Activated CD4-positive, alpha-beta memory T cell treated with anti-CD3 and anti-CD28 coated beads, Interleukin-2, amount 10 ng/mL, durations not matched to agents 7 days and 5 days (primary cell): ENCODE measurements at places on chromosomes 11 and 22.

GRCh38 chr11:129374081-129374992, 1.3 kb upstream of the BARX2 start:
- H3K4me1 ChIP-seq, result peaks cover 28% of the 10 kb centered on the region
- H3K27me3 ChIP-seq, result peaks cover 79% of the 10 kb centered on the region
- H3K36me3 ChIP-seq, result peaks cover 3% of the 10 kb centered on the region

GRCh38 chr22:48742556-48743343, 1084.9 kb downstream of the BRD1 start:
- no peaks in the 10 kb centered on the region for H3K27me3 ChIP-seq
- no peaks in the 10 kb centered on the region for H3K36me3 ChIP-seq
- H3K4me1 ChIP-seq, result no peaks in the 10 kb centered on the region
- DNase-seq, result no peak
- H3K4me3 ChIP-seq, result no peak overlapping the region

DNA sequence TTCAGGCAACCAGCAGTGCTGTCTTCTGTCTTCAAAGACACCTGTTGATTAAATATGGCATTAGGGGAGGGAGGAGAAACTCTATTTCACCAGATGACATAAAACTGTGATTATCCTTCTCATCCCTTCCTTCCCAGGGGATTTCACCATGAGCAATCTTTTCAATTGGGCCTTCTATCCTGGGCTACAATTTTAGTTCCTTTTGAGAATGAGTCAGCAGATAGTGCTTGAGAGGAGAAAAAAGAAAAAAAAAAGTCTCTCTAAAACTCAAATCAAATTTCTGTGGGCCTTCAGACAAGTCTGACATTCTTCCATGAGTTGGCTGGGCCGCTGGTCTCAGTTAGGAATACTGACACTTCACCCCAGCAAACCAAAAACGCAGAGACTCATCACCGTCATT, 7.2 kb downstream of the FLI1 start:
- peaks cover 92% of the 10 kb centered on the region for H3K4me1 ChIP-seq
- H3K4me3 ChIP-seq, result no peak overlapping the region
- DNase-seq, result no peak
- H3K27ac ChIP-seq, result no peak overlapping the region

GRCh38 chr22:49425356-49425755, 402.3 kb downstream of the BRD1 start:
- H3K36me3 ChIP-seq, result no peaks in the 10 kb centered on the region
- no peak overlapping the region for H3K4me3 ChIP-seq
- no peak overlapping the region for H3K27ac ChIP-seq
- DNase-seq, result no peak
- no peaks in the 10 kb centered on the region for H3K4me1 ChIP-seq

DNA sequence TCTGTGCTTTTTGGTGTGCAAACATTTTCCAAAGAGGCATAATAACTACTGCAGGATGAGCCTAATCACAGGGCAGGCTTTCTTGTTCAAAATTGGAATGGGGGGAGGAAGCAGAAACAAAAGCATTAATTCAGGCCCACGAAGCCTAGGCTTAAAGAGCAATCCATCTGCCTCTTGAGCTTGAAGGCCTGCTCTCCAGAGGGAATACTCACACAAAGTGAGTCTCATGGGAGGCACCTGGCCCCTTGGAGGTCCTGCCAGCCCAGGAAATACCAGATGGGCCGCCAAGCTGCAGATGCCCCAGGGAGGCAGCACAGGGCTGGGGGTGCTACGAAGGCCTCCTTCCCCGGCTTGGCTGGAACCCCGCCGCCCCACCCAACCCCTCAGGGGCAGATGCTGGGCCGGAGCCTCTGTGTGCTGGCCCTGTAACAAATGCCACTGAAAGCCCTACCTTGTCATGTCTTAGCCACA, 39.3 kb upstream of the COMT start:
- no peaks in the 10 kb centered on the region for H3K36me3 ChIP-seq
- no peaks in the 10 kb centered on the region for H3K27me3 ChIP-seq
- no peak overlapping the region for H3K4me3 ChIP-seq
- DNase-seq, result no peak
- H3K4me1 ChIP-seq, result no peaks in the 10 kb centered on the region

DNA sequence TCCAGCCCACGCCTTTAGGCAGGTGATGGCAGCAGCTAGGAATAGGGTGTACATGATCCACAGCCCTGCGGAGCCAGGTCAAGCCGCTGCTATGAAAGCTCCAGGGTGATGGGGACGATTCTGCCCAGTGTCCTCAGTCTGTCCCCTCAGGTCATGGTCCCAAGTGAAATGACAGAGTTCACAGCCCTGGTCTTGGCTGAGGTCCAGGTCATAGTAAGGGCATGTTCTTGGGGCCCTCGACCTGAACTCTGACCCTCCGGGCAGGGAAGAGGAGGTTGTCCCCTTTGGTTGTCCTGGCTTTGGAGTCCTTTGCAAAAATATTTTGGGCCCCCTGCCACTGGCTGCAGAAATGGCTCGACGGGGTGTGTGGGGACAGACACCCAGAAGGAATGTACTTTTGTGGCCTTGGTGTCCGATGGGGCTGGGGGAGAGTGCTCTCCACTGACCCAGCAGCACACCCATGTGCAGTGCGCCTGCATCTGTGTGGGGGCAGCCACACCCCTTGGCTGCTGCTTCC, 7.3 kb downstream of the C22orf31 start:
- H3K4me3 ChIP-seq, result no peak overlapping the region
- no peaks in the 10 kb centered on the region for H3K36me3 ChIP-seq
- no peak for DNase-seq
- H3K4me1 ChIP-seq, result no peaks in the 10 kb centered on the region
- H3K27me3 ChIP-seq, result peaks cover 7% of the 10 kb centered on the region
- no peak overlapping the region for H3K27ac ChIP-seq
